Activated CD4-positive, alpha-beta T cell treated with anti-CD3 and anti-CD28 coated beads, Interleukin-2, amount 50 U/mL, for 48 hours (primary cell): ENCODE measurements at places on chromosomes 5 and 9.

DNA sequence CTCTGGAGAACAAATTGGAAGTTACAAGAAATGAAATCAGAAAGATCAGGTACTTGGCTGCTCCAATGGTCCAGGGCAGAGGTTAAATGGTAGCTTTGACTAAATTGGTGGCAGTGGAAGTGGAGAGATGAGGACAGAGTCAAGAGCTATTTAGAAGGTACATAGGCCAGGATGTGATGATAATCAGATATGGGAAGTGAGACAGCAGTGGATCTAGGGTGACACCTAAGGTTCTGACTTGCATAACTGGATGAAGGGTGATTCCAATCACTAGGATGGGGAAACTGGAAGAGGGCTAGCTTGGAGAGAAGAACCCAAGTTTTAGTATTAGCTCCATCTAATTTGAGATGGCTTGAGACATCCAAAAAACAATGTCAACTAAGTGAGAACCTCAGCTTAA, 24.0 kb upstream of the NDUFB6 start:
- DNase-seq: no peak

DNA sequence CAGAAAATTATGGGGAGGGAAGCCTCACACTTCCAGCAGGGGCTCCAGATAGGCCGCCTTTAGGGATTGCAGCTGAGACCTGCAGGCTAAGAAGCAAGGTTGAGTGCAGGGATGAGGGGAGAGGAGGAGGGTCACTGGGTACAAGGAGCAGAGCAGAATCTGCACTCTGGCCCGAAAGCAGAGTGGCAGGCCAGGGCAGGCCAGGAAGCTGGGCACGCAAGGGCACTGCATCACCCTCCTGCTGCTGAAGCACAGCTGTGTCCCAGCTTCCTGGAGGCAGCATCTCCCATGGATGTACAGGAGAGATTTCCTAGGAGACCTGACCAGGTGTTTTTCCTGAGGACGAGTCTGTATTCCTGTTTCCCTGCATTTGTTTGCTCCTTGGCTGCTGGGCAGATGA, 92.1 kb downstream of the SYK start:
- DNase-seq: no peak

GRCh38 chr5:77180167-77181081, 30.1 kb upstream of the PDE8B start:
- DNase-seq: no peak

DNA sequence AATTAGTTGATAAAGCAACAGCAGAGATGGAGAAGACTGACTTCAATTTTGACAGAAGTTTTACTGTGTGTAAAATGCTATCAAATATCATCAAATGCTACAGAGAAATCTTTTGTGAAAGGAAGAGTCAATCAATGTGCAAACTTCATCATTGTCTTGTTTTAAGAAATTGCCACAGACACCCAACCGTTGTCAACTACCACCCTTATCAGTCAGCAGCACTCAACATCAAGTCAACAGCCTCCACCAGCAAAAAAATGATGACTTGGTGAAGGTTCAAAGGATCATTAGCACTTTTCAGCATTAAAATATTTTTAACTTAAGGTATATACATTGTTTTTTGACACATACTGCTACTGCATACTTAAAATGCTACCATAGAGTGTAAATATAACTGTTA, 888.8 kb downstream of the CDH18 start:
- DNase-seq: no peak

DNA sequence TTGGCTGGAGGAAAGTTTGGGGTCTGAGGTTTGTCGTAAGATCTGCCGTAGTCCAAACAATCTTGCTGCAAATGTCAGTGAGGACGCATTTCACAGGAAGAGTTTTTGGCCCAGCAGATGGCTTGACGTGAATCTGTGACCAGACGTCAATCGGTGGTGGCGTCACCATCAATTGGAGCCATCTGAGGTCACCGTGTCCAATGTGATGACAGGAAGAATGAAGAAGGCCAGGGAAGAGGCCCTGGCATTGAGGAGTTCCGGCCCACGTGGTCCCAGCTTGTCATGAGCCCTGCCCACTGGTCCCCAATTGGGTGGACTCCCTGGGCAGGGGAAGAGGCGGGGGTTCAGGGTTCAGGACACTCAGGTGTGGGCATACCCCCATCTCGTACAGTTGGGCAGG, 79.9 kb downstream of the OLFM1 start:
- DNase-seq: no peak

DNA sequence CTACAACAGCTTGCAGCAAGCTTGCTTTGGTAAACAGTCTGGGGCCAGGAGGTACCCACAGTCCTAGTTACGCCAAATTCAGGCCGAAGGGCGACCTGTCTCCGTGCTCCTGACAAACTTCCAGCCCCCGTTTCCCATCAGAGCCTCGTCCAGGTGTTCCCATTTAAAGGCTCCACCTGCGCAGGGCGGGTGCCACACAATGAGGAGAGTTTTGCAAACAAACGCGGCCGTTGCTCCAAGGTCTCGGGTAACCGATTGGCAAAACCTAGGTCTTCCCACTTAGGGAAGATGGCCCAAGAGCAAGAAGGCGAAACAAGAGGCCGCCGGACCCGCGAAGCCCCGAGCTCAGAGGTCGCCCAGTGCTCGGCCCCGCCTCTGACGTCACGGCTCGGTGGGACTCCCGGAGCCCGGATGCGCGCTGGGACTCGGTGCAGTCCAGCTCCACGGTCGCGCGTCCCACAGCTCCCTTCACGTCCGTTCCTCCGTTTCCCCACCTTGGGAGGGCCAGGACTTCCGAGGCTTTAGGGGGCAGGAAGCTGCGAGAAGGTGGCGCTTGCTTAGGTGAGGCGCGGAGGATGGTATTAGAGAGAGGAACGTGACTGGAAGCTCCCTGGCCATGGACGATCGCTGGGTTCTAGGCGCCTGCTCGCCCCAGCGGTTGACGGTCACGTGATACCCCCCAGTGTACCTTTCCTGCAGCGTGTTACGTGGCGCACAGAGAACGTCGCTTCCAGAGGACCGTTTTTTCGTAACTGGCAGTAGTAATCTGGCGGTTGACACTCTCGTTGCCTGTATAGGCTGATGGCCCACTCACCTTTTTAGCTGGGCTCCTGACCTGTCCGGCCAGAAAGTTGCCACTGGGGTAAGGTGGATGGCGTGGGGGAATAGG, 41.8 kb upstream of the KDM4C start:
- peak; percentile 81 for DNase-seq

GRCh38 chr5:95519151-95519550, 35.6 kb downstream of the SKIC3 start:
- DNase-seq: no peak

- DNase-seq: no peak
Measured at GRCh38 chr5:153520952-153521351, 30.5 kb downstream of the GRIA1 start.

DNA sequence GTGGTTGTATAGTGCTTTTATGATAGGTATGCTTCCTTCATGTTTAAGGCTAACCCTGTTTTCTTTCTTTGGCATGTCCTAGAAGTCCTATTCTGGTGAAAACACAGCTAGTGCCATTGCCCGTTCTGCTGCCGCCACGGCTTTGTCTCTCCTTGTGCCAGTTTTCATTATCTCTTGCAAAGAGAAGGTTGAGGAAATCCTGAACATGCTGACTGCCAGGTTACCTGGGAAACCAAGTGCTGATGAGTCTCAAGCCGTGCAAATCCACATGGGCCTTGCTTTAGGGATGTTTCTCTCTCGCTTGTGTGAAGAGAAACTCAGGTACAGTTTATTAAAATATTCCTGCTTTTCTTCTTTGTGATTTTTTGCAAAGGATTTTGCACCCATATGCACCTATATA, 102.2 kb downstream of the HACD4 start:
- DNase-seq: no peak

DNA sequence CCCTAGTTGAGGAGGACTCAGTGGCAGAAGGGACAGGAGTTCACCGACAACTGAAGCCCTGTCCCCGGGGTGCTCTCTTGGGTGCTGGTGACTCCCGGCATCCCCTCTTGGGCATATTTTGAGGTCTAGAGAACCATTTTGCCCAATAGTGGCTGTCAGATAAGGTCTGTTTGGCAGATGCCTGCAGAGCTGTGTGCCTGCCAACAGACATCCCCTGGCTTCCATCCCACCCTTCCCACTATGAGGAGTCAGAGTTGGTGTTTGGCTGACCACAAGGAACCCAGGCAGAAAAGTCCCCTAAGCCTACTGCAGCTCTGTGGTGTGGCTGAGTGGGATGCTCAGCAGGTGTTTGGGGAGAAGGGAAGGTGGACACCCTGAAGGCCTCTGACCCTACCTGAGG, 207.0 kb downstream of the AUH start:
- DNase-seq: no peak

DNA sequence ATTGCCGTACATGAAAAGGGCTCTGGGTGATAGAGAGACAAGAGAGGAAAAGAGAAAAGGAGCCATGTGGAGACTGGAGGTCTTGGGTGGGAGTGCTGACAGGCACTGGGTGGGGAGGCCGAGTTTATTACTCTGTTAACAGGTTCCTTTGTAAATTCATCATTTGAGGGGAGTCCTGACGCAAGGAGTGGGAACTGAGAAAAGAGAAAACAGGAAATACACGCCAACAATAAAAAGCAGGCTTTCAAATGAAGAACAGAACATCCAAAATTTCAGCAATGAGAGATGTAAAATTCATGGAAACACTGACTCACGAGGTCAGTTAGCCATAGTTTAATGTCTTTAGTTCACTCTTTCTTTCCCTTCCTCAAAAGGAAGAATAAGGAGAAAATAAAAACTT, 342.8 kb downstream of the TMEM167A start:
- no peak for DNase-seq

- DNase-seq: no peak
Measured at GRCh38 chr9:80501635-80502034, 929.9 kb downstream of the TLE4 start.

GRCh38 chr5:80048084-80048780, 13.1 kb downstream of the THBS4 start:
- DNase-seq: no peak

DNA sequence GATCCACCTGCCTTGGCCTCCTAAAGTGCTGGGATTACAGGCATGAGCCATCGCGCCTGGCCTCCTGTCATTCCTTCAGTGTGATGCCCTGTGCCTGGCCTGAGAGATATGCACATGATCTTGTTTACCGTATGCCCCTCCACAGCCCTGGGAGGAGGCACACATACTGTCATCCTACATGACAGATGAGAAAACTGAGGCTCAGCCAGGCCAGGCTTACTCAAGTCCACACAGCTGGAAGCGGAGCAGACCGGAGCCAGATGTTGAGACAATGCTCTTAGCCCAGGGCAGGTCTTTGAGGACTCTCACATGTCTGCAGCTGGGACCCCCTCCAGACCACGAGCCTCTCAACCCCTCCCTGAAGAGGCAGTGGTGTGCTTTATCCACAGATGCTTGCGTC, 38.7 kb upstream of the SH3PXD2B start:
- DNase-seq: no peak

- DNase-seq: no peak
Measured at GRCh38 chr5:2741956-2742355, 9.5 kb downstream of the IRX2 start.

GRCh38 chr5:68376935-68377334, 161.4 kb downstream of the PIK3R1 start:
- no peak for DNase-seq

GRCh38 chr9:129685220-129685932, 19.9 kb downstream of the PRRX2 start:
- no peak for DNase-seq

DNA sequence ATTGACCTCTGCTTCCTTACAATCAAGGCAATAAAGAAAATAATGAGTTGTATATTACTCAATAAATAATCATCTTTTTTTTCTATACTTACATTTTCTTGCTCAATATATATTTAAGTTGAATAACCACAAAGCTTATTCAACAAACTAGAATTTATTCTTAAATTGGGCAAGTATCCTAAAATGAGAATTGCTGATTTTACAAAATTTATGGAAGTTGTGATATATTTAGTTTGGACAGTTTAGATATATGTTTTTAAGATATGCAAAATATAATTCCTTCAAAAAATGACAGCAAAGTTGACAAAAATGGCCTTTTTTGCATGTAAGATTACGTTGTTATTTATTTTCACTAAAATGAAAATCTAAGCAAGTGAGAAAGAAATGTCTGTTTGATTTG, 305.7 kb upstream of the GRIN3A start:
- no peak for DNase-seq

- DNase-seq: no peak
Measured at GRCh38 chr5:150245111-150245789, 44.3 kb downstream of the CAMK2A start.

GRCh38 chr9:93156475-93157008, 22.5 kb upstream of the NINJ1 start:
- peak; percentile 64 for DNase-seq

DNA sequence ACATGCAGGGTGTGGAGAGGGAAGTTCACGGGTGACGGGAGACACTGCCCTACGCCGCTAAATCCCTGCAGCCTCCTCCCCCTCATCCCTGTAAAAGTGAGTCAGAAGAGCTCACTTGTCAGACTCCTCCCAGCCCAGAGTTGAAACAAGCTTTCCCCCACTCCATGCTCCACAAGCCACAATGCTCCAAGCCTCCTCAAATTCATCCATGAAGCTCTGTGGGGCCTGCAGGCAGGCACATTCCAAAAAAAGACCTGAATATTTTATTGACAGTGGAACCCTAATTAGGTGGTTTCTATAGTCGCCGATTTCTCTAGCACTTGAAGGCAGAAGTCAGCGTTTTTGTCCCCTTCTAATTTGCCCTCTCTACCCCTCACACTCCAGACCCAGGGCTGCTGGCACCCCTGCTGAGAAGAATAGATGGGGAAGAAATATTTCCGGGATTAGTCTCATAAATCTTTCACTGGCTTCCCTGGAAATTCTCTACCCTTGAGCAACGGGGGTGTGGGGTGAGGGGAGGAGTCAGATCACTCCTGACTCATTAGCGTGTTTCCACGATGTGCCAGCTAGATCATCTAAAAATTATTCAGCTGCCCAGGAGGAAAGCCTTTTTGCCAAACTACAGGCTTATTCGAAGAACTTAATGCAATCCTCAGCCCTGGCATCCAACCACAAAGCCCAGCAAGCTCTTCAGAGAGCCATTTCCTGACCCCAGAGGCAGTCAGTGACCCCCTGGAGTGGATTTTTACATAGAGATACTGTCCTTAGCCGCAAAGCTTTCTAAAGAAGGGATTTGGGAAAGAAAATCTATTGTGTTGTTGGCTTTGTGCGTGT, 97.1 kb downstream of the ENC1 start:
- DNase-seq: peak; percentile 3

GRCh38 chr9:32395510-32396216, 11.2 kb downstream of the ACO1 start:
- DNase-seq: no peak

- no peak for DNase-seq
Measured at GRCh38 chr9:32957358-32957757, 44.1 kb downstream of the APTX start.

DNA sequence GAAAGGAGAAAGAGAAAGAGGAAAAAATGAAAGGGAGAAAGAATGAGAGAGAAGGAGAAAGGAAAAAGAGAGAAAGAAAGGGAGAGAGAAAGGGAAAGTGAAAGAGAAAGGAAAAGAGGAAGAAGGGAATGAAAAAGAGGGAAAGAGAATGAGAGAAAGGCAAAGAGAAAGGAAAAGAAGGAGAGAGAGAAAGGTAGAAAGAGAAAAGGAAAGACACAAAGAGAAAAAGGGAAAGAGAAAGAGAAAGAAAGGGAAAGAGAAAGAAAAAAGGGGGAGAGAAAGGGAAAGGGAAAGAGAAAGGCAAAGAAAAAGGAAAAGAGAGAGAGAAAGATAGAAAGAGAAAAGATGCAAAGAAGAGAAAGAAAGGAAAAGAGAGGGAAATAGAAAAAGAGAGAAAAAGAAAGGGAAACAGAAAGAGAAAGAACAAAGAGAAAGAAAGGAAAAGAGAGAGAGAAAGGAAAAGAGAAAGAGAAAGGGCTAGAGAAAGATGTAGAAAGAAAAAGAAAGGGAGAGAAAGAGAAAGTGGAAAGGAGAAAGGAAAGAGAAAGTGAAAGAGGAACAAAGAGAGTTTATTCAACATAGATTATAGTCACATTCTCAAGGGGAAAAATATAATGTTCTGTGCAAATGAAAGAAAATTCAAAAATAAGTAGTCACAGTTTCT, 165.2 kb downstream of the TMEM38B start:
- DNase-seq: no peak
